ENCODE measurements at places on chromosomes 1 and 21.

DNA sequence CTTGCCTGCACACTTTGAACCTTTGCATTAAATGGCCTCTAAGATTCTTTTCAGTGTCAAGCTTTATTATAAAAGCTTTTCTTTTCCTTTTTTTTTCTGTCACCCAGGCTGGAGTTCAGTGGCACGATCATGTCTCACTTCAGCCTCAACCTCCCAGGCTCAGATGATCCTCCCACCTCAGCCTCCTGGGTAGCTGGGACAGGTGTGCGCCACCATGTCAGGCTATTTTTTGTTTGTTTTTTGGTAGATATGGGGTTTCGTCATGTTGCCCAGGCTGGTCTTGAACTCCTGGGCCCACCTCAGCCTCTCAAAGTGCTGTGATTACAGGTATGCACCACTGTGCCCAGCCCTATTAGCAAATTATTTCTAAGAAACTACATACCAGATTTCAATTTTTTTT is 52.9 kb downstream of the GADD45A start:
- DNase-seq: no peak

DNA sequence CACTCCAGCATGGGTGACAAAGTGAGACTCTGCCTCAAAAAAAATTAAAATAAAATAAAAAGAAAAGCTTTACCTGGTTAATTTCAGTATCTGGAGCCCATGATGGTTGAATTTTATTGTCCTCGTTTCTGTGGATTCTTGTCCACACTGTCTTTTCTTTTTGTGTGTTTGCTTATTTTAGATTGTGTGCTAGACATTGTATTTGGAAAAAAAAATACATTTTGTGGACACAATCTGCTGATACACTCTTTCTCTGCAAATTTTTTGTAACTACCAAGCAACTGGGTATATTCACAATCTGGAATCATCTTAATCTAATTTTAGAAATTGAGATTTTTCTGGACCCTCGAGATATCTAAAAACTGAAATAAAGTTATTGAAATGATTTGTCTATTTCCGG is 41.6 kb upstream of the PDE9A start:
- DNase-seq: no peak

DNA sequence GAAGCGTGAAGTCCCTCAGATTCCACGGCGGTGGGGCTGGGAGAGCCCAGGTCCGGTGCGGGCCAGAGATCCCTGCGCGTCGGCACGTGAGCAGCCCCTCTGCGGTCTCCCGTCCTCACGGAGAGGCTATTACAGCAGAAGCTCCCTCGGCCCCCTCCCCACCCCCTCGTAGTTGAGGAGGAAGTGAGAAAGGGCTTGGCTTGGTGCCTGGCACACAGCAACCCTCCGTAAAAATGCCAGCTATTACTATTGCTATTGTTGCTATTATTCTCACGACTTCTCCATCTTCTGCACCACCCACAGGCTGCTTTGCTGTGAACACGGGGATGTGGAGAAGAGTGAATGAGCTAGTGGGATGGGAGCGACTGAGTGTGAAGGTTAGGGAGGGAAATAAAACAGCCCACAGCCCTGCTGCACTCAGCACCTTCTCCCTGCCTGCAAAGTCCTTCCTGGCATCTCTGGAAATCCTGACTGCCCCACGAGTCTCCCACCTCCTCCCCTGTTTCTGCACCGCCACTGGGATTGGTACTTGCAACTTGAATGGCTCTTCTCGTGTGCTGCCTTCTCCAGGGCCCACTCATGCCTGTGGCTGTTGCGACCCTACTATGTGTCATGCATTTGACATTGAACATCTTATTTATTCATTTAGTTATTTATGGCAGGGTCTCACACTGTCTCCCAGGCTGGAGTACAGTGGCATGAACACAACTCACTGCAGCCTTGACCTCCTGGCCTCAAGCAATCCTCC is 26.6 kb downstream of the ZBTB18 start:
- no peak for DNase-seq

DNA sequence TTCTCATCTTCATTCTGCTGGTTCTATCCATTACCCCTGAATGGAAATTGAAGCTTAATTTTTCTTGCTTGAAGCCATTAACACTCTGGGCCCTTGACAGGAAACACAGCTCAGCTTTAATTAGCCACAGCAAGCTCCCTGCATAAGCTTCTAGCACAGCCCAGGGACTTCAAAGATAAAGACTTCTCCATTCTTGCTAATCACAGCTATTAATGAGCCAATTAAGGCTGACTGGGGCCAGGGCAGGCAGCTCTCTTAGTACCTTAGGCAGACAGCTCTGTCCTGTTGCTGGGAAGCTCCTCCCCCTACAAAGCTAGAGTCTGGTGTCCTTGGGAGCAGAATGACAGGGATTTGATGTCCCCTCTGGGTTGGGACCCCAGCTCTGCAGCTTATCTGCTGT is 27.9 kb upstream of the TRABD2B start:
- DNase-seq: no peak

DNA sequence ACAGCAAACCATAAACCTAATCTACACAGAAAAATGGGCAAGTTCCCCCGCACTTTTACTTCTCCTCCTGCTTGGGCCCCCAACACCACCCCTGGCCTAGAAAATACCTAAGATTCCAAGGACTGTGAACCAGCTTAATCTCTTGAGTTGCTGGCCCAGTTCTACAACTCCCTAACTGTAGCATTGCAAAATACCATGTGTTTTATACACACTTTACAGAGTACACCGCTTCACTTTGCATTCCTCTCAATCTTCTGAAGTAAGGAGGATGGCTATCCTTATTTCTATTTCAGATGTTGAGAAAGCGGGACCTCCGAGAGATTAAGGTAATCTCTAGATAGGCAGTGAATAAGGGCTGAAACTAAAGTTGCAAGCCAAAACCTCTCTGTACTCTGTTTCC is 408.3 kb upstream of the NR5A2 start:
- DNase-seq: no peak

- DNase-seq: no peak
These were observed 64.6 kb upstream of the AK4 start for GRCh38 chr1:65083263-65083896.

DNA sequence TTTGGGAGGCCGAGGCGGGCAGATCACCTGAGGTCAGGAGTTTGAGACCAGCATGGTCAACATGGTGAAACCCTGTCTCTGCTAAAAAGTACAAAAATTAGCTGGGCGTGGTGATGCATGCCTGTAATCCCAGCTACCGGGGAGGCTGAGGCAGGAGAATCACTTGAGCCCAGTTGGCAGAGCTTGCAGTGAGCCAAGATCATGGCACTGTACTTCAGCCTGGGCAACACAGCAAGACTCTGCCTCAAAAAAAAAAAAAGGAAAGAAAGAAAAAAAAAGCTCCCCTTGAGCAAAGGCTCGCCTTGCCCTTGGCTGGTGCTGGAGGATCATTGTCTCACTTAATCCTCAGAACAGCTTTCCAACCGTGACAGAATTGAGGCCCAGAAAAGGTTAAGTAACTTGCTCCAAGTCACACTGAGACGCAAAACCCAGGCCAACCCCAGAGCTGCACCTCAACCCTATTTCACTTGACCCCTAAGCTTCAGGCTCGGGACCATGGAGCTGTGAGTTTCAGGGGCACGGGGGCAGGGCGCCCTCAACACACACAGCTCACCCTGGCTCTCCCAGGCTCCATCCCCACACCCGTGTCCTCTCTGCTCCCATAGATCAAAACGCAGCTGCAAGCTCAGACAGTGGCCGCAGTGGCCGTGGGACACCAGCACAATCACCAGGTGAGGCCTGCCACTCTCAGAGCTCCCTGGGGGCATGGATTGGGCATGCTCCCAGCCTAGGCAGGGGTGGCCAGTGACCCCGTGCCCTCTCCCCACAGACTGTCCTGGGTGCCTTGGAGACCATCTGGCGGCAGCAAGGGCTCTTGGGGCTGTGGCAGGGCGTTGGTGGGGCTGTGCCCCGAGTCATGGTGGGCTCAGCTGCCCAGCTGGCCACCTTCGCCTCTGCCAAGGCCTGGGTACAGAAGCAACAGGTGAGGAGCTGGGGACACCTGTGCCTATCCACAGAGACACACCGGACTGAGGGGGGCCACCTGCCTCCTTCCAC is 1.6 kb downstream of the SLC25A34 start:
- DNase-seq: no peak

All from activated CD8-positive, alpha-beta memory T cell treated with anti-CD3 and anti-CD28 coated beads for 1 hour (primary cell).